Activated CD4-positive, alpha-beta memory T cell treated with anti-CD3 and anti-CD28 coated beads, Interleukin-2, amount 10 ng/mL, durations not matched to agents 7 days and 5 days (primary cell): ENCODE measurements at places on chromosomes 12 and 14. TPM values are rescaled to one million over a fixed set of nuclear protein-coding genes. Genes with fewer than 3 reads are reported as not detected.

- DNase-seq = no peak
These were observed 40.5 kb upstream of the CLMN start for GRCh38 chr14:95359994-95360826.

- no peak for DNase-seq
These were observed 32.8 kb downstream of the DUSP16 start for GRCh38 chr12:12529783-12530421.

The MYF6 gene
- total RNA-seq = not detected

The VDR gene
- total RNA-seq = 65.5 TPM

The TTC9 gene
- 14.1 TPM for total RNA-seq

DNA sequence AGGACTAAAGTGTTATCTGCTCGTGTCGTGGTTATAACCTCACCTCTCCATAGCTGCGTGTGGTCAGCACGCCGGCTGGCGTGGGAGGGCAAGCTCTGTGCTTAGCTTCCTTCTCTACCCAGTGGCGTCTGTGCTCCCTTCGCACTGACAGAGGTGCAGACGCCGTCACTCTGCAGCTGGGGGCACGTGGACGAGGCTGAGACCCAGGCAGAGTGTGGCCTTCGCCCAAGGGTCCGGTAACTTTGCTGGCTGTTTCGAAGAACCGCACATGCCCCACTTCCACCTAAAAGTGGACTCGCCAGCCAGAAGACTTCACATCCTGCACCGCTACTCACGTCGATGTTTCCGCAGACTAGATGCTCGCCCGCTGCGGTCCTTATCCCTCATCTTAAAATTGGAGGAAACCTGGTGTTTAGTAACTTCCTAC, 35.9 kb upstream of the DYNC1H1 start:
- DNase-seq = no peak

DNA sequence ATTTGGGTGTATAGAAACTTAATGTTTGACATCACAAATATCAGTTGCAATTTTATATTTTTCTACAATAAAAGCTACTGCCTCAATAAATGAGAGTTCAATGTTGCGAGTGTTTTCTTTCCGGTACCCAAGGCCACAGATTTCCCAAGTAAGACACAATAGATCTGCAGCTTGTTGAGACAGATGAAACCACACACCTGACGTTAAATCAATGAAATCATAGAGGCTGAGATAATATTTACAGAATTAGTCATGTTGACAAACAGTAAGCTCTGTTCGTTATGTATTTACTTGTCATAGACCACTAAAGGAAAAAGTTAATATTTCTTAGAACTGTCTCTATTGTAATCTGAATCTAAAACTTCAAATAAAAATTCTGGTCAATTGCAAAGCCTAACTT, 49.2 kb upstream of the PTHLH start:
- no peak for DNase-seq

The IFI27 gene
- 186 TPM for total RNA-seq

DNA sequence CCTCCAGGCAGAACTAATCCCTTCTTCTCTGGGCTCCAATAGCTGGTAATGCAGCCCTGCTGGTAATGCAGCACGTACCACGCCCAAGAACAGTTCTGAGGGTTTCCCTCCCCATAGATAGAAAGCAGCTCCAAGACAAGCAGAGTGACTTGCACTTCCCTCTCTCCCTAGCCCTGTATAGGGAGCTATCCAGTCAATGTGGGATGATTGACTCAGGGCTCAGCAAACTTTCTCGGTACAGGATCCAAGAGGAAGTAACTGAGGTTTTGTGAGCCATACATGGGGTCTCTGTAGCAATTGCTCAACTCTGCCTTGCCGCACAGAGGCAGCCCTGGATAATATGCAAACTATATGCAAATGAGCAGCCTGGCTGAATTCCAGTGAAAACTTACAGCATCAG, 15.5 kb upstream of the FKBP4 start:
- no peak for DNase-seq

- DNase-seq = no peak
These were observed 5.9 kb upstream of the WASHC3 start for GRCh38 chr12:102067574-102068258.

The TSPAN9 gene
- total RNA-seq = 0.18 TPM

- DNase-seq = no peak
These were observed 188.7 kb upstream of the TMEM260 start for GRCh38 chr14:56390859-56391258.

DNA sequence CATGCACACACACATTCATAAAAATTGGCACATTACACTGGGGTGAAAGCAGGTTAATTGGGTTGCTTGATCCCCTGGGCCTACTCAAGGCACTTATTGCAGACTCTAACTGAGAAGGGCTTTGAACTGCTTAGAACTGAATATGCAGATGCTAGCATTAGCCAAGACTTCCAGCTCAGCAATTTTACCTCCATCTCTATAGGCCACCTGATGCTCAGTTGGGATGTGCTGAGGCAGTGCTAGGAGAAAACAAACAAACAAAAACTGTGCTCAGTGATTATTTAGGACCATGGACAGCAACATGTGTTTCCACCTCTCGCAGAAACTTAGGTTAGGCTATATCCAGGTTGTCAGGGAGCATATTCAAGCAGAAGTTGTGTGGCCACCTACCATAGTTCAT, 124.8 kb upstream of the WSCD2 start:
- no peak for DNase-seq

The RAB15 gene
- 1.5 TPM for total RNA-seq

The KRT80 gene
- total RNA-seq = not detected

GRCh38 chr12:97306147-97306546, 156.5 kb upstream of the RMST start:
- no peak for DNase-seq

GRCh38 chr12:96425321-96425720, 25.1 kb upstream of the CDK17 start:
- peak; percentile 58 for DNase-seq

The HNF1A gene
- not detected for total RNA-seq

DNA sequence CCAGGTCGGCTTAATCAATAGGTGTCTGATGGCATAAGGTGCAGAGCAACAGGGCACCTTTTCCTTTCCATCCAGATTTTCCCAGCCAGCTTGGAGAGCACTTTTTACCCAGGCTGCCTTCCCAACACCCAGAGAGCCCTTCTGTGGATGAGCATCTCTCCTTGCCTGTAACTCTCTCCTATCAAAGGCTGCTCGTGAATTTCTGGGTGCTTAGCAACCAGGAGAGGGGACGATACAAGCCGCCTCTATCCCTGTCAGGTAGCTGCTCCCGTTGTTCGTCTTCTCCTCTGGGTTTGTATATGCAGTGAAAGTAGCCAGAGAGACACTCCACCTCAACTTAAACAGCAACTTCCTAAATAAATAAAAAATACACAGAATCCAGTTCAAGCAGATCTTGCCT, 124.2 kb downstream of the CACNA1C start:
- no peak for DNase-seq

DNA sequence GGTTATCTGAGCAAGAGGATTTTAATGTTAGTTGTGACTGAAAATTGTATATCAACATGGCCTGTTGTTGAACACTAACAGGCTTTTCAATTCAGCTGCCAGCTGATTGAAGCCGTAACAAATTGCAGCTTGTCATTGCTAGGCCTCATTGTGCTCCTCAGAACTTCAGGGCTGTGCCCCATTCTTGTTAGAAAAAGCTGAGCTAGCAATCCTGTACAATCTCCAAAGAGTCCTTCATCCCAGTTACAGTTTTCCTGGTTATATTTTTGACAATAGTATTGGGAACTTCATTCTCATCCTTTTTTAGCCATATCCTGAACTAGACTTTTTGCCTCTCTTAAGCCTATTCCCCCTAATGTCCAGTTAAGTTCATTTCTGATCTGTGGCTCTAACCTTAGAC, 564.1 kb upstream of the ATXN7L3B start:
- no peak for DNase-seq

- DNase-seq = no peak
These were observed 59.2 kb upstream of the ZDHHC17 start for GRCh38 chr12:76704693-76705092.

- DNase-seq = no peak
These were observed 84.5 kb downstream of the GPR65 start for GRCh38 chr14:88089445-88089844.

The OR4M1 gene
- not detected for total RNA-seq

- no peak for DNase-seq
These were observed 24.3 kb downstream of the DACT1 start for GRCh38 chr14:58662018-58662417.

The BEGAIN gene
- total RNA-seq = 3.1 TPM

- DNase-seq = no peak
These were observed 21.1 kb upstream of the PGF start for GRCh38 chr14:74976264-74977113.

- no peak for DNase-seq
These were observed 9.5 kb upstream of the RABGGTA start for GRCh38 chr14:24280797-24281460.

The CLEC4D gene
- total RNA-seq = not detected

GRCh38 chr12:68303850-68304249, 28.3 kb downstream of the MDM1 start:
- no peak for DNase-seq

DNA sequence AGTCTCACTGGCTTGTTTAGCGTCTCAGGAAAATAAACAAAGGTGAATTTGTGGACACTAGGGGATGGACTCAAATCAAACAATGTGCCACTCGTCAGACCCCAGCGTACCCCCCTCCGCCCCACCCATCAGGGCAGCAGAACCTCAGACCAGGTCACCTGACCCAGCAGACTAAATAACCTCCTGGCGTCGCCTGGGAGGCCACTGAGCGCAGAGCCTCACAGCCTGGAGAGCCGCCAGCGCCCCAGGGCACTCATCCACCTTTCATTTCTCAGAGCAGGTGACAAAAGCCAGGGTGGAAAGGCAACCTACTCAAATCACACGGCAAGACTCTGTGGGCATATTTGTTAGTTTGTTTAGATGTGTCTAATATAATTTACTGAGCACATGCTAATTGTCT, 100.9 kb downstream of the DICER1 start:
- DNase-seq = no peak

- no peak for DNase-seq
These were observed 373.1 kb downstream of the SOX5 start for GRCh38 chr12:23576372-23576771.
